ENCODE measurements at places on chromosomes 4 and X. TPM values are rescaled to one million over a fixed set of nuclear protein-coding genes. Genes with fewer than 3 reads are reported as not detected.

DNA sequence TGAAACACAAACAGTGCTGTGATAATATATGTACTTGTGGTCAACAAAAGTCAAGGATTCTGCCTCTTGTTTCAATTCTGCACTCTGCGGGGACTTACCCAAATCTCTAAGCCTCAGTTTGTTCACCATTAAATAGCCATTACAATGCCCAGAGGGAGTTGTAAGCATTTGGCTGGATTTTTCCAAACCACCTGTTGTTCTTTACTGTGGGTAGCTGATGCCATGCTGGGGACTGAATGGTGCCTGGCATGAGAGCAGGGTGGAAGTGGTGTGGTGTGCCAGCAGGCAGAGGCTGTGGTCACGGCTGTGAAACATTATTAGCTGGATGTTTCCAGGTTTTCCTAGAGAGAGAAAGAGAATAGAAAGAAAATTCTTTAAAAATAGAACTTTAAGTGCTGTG, 60.7 kb upstream of the PAK3 start:
- no peak for DNase-seq

Gene HSFX4
- polyA plus RNA-seq: 1.5 TPM

DNA sequence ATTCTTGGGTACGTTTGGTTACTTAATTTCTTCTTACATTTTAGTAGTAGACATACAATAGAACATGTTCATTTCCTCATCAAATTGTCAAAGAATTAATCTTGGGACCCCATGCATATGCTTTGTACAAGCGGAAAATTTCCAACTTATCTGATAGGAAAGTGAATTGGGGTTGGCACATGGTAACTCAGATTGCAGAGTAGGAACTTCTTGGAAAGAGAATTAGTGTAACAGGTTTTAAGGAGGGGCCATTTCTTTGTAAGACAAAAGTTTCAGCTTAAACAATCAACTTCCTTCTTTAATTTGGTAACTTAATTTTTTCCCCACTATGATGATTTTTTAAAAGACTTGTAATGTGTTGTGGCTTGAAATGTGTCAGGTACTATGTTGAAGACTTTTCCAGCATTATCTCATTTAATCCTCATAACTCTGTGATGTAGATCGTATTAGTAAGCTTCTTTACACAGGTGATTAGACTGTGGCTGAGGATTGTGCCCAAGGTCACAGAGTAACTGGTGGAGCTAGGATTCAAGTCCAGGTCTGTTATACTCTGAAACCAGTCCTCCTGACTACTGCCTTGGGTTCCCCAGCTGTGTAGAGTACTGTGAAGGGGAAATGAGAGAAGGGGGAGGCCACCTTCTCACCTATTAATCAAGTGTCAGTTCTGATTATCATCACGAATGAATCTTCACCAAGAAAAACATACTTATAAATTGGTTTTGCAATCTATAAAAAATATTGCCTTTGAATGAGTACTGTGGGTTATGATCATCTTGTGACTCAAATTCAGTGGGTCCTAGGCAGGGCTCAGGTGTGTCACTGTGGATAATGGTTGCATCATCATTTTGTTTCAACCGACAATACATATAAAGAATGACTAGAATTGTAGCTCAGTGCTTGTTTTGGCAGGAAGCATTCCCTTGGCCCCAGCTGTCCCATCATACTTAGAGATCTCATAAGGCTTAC, 4.3 kb downstream of the GK start:
- DNase-seq: no peak

- DNase-seq: no peak
Measured at GRCh38 chrX:22134681-22135080, 102.6 kb downstream of the PHEX start.

Gene CXCR3
- 4.0 TPM for polyA plus RNA-seq

DNA sequence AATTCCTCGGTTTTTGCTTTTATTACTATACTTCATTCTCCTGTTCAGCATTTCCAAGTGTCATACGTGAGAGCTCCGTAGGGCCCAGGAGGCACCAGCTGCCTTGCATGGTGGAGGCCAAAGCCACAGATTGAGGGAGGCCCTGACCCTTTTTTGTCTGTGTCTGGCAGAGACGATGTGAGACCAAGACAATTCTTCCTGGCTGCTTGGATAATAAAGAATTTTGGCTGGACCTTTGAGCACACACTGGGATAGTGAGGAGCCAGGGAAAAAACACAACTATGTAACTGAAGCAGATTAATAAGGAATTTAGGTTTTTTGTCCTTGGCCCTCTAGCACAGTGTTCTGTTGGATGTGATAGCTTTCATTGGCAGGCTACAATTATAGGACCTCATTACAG, 161.0 kb downstream of the CPXCR1 start:
- no peak for DNase-seq

DNA sequence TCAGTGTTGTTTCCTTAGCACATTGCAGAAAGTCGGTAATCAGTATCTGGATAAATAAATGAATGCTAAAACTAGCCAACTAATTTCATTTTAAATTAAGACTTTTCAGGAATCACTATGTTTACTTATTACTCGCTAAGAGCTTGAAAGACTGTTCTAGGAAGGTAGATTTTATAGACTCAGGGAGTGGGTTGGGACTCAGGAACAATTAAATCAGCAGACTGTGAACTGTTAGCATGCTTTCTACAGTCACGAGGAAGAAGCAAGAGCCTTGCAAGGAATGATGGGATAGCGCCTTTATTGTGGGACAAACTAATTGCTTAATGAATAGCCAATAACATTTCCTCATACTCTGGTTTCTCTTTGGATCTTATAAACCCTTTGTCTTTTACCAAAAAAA, 183.2 kb upstream of the AADAT start:
- no peak for DNase-seq

DNA sequence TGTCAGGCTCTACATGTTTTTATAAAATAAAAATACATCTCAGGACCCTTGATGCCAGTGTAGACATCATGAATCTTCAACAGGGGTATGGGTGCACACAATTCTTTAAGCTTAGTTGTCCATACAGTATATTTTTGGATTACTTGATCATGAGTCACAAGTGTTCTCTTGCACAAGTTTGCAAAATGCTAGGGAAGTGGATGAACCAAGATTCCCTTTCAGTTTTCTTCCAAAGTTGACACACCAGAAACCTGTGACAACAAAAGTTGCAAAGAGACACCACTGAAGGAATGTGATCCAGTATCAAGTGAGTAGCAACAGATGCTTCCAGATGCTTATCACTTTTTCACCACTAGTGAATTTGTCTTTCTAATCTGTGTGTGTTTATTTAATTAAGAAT, 1021.2 kb downstream of the PCDH7 start:
- no peak for DNase-seq

Measured in thymus (tissue), 14 donors.